ENCODE measurements at places on chromosomes 1 and 21. TPM values are rescaled to one million over a fixed set of nuclear protein-coding genes. Genes with fewer than 3 reads are reported as not detected.

The RHBG gene
- not detected for total RNA-seq

DNA sequence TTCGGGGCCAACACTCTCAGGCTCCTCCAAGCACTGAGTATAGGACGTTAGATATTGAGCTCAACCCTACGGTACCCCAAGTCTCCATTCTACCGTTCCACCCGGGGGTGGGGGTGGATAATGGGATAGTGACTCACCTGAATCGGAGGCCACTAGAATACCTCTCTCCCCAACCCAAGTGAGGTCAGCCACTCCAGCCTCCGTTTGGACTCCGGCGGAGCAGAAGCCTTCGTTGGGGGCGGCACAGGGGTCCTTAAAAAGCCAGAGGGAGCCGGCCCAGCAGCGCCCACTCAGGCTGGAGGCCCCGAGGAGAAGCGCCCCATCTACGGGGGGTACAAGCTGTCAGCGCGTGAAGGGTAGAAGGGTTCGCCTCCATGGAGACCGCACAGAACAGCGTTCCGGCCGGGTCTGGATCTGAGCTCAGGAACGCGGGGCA is 556 bp downstream of the WDR77 start:
- DNase-seq = no peak

- no peak for DNase-seq
Measured at GRCh38 chr1:56414728-56415224, 164.6 kb downstream of the PLPP3 start.

DNA sequence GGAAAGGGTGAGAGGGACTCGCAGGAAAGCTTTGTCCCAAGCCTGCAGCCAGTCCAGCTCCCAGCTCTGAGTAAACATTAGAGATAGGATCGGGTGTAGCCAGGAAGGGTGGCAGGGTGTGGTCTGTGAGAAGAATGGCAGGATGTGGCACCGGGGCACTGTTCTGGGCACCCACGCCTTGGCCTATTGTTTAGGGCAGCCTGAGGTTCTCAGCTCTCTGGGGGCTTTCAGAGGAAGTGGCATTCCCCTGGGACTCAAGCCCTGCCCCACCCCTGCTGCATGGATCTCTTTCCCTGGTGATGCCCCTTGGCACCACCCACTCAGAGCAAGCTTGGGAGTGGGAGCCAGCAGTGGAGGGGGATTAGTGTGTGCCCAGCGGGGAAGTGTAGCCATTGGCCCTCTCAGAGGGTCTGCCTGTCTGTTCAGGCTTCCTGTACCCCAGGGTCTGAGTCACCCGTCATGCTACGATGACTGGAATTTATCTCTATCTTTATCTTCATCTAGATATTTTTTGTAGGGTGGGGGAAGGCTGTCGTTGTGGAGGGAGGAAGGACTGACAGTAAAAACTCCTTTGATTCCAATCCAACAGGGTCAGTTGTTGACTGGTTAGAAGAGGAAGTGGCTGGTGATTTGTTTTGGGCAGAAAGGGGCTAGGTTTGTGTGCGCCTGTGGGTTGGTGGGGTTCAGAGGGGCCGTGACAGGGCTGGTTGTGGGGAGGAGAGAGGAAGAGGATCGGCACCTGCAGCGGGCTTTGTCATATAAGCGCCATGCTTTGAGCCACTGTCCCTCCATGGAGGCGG is 31.6 kb downstream of the SOX13 start:
- DNase-seq = peak; percentile 53

DNA sequence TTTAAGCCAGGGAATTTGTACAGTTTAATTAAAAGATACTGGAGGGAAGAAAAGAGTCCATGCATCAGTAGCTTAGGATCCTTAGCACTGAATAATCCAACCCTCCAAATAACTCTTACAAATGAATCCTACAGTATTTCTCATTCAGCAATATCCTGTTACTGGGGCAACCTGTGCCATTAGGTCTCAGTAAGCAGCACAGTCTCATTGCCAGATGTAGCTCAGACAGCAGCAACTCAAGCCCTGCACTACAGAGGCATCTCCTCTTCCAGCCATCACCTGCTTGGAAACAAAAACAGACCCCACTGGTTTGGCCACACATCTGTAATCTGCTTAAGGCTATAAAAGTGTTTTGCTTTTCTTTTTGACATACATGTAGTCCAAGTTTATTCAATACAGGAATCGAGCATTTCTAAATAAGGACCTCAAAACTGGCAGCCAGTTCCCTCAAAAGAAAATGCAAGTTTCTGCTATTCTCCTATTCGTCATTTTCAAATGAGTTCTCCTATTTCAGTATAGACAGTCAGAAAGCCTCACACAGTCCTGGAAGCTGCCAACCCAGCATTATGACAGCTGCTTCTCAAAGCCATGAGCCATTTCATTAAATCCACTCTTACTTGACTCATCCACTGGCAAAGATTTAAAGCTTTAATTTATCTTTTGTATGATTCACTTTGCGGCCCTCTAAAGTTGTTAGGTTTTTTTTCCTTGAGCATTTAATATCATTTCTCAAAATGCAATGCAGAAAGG is 129.0 kb downstream of the APP start:
- no peak for DNase-seq

Measured in CD8-positive, alpha-beta T cell (primary cell).